Activated CD4-positive, alpha-beta T cell treated with anti-CD3 and anti-CD28 coated beads for 4 hours (primary cell): ENCODE measurements at places on chromosomes 7 and 10.

DNA sequence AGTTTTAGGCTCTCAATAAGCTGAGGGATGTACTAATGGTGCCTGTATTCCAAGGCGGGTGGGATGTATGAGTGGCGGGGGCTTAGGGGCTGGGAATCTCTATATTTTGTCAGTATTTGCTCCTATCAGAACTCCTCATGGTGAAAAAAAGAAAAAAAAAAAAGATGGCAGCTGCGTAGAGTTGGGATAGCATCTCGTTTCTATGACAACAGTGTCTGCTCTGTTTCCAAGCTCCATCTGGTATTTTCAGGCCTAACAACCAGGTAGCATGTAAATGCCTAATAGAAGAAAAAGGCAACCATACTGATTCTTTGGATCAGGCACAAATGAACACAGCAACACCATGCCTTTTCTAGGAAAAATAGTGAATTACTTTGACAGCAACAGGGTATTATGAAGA lies 11.7 kb upstream of the CCDC172 start:
- DNase-seq, result no peak

GRCh38 chr7:154167807-154168206 lies 115.6 kb downstream of the DPP6 start:
- DNase-seq, result no peak

- no peak for DNase-seq
Measured at GRCh38 chr10:58576751-58577436, 64.2 kb downstream of the BICC1 start.

GRCh38 chr7:44101966-44102845 lies 1.9 kb upstream of the AEBP1 start:
- no peak for DNase-seq

DNA sequence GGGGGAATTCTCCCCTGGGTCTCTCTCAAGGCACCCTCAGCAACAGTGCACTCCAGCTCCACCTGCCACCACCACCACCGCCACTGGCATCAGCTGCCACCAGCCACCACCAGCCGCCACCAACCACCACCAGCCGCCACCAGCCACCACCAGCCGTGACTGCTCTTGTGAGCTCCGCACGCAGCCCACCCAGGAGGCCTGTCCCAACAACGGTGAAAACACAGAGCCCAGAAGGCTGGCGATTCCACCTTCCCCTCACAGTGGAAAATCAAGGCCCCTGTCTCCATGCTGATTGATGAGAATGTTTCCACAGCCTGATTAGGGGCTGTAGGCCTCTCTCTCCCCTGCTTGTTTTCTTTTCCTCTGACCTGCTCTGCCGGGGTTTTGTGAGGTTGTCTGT lies 41.1 kb downstream of the COBL start:
- no peak for DNase-seq

DNA sequence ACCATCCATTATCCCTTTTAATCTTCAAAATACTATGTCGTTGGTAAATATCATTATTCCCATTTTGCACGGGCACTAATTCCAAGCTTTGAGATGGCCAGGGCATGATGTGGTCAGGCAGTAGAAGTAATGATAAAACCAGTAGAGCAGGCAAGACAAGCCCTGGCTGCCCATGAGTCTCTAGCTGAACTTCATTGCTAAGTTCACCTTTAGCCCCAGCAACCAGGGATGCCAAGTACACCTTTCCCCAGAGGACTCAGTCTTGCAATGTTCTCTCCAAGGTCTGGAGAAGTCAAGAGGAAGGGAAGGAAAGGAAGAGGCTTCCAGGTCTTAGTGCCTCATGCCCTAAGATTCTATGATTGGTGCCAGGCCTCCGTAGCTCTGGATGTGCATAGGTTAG lies 203.2 kb downstream of the PLXNA4 start:
- no peak for DNase-seq

DNA sequence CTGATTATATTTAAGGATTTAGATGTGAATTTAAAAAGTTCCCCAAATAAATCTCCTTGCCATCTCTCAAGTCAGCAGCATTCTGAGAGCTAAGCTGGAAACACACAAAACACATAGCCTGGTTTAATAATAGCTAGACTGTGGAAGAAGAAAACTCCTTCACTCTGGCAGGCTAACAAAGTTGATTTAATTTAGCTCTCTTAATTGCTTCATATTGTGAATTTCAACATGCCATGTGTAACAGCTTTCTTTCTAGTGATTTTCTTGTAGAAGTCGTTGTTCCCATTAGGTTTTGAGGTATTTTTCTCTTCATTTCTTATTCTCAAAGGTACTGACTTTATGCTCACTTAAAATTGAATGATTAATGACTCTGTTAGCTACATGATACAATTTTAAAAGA lies 216.8 kb upstream of the AKR1E2 start:
- no peak for DNase-seq

DNA sequence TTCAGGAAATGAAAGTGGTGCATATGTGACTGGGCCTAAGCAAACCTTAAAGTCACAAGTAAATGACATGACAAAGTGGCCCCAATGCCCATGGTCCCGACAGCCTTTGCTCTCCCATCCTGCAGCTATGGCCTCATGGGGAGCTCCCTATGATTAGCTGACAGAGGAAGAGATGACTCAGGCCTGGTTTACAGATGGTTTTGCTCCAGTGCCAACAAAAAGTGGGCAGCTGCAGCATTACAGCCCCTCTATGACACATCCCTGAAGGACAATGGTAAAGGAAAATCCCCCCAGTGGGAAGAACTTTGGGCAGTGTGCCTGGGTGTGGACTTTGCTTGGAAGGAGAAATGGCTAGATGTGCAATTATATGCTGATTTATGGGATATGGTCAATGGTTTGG lies 105.1 kb upstream of the ADCY1 start:
- no peak for DNase-seq

DNA sequence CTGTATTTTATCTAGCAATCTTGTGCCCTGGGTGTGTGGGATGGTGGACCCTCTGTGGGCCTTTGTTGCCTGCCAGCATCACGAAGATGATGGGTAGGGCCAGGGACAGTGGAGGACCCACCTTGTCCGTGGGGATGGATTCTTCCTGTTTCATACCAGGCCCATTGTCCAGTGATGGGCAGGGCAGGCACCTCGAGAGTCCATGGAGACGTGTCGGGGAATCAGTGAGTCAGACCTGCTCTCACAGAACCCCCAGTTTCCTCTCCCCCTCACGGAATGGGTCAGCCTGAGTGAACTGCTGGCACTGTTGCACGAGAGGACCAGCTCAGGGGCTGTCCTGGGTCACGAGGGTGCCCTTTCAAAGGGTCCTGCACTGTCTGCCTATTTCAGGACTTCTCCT lies 401.2 kb downstream of the RPS24 start:
- no peak for DNase-seq

- no peak for DNase-seq
Measured at GRCh38 chr10:131085091-131085860, 226.2 kb downstream of the TCERG1L start.

- DNase-seq, result no peak
Measured at GRCh38 chr10:122995936-122996335, 12.7 kb downstream of the IKZF5 start.

- no peak for DNase-seq
Measured at GRCh38 chr7:28128608-28129007, 52.0 kb downstream of the JAZF1 start.
